ENCODE measurements at places on chromosomes 12 and 14.
A peak's percentile ranks its signal among the peaks of the same experiment; 100 is the strongest.

DNA sequence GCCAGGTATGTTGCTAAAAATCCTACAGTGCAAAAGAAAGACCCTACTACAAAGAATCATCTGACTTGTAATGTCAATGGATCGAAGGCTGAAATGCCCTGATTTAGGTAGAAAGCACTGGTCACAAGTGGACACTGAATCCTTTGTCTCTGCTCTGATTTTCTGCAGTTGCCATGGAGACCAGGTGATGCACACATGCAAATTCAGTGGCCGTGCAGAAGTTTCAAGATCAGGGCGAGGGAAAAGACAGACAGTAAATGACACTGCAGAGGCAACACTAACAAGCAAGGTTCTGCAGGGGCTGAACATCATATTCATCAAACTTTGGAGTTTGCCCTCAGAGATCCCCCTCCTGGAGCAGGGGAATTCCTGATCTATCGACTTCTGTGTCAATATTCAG lies 370.3 kb upstream of the TMEM132C start:
- DNase-seq: no peak

DNA sequence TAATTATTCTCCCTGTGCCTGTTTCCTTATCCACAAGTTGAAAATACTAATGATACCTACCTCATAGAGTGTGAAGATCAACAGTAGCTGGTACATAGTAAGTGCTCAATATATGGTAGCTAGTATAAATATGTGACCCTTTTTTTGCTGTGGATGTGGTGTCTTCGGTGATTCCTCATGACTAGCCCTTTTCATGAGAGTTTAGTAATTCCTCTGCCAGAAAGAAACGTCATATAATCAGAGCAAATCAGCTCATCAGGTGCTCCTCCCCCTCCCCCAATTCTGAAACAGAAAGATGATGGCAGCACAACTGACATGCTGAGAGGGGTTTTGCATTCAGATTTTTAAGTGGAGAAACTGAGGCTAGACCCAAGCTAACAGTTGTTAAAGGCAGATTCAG lies 210.8 kb downstream of the SLC41A2 start:
- no peak for DNase-seq

DNA sequence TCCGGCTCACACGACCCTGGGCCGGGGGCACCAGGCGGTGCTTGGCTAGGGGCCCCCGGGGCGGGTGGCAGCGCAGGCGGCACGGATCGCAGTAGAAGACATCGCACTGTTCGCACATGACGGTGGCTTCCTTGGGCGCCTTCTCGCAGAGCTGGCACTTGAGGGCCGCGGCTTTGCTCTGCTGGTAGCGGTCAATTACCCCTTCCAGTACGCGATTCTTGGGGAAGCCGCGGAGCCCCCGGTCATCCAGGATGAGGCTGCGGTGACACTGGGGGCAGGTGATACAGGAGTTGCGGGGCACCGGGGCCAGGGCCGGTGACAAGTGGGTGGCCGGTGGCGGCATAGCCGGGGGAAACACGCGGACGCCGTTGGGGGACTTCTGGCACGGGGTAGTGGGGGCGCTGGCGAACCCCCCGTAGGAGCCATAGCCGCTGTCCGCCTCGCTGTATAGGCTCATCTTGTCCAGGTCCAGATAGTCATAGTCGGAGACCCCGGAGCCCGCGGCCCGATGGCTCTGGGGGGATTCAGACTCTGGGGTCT lies 553 bp downstream of the TRIM9 start:
- DNase-seq: peak; percentile 38

- DNase-seq: no peak
These were observed 21.0 kb downstream of the CHST11 start for GRCh38 chr12:104477510-104478390.

GRCh38 chr12:56216461-56216860 lies 5.3 kb downstream of the RNF41 start:
- DNase-seq: no peak

DNA sequence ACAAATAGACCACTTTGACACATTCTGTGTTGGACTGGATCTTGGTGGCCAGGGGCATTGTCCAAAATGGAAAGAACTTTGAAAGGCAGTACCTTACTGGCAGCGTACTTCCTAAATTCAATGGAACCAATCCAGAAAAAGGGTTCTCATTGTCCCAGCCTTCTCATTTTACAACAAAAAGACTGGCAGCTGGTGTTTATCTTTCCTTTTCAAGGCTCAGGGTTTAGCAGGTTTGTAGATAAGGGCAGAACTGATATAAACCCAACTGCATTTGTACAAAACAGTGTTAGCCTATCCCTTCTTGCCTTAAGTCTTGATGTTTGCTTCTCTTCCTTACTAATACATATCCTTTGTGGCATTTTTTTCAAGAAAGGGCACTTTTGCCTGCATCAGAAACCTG lies 7.7 kb downstream of the THAP2 start:
- DNase-seq: no peak
